Activated naive CD4-positive, alpha-beta T cell treated with anti-CD3 and anti-CD28 coated beads, Interleukin-2, amount 50 U/mL, for 16 hours (primary cell): ENCODE measurements at places on chromosomes 16 and 17.

- no peak for DNase-seq
These were observed 20.2 kb upstream of the GUCY2D start for GRCh38 chr17:7982173-7982572.

GRCh38 chr17:44547625-44548267 lies 9.5 kb upstream of the FZD2 start:
- no peak for DNase-seq

DNA sequence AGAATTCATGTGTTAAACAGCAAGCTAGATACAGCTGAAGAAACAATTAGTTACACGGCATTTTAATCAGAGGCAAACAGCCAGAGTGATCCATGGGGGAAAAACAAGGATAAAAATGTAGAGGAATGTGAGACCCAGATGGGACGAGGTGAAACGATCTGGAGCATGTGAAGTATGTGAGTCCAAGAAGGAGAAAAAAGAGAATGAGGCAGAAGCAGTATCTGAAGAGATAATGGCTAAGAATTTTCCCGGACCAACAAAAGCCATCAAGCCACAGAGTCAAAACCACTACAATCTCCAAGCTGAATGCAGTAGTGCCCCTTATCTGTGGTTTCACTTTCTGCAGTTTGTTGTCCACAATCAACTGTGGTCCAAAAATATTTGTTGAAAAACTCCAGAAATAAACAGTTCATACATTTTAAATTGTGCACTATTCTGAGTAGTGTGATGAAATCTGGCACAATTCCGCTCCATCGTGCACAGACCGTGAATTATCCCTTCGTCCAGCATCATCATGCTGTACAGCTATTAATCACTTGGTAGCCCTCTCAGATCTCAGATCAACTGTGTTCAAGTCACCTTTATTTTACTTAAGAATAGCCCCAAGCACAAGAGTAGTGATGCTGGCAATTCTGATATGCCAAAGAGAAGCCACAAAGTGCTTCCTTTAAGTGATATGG lies 18.8 kb downstream of the MYH10 start:
- no peak for DNase-seq

GRCh38 chr16:88387180-88387765 lies 4.5 kb downstream of the ZNF469 start:
- DNase-seq: no peak

DNA sequence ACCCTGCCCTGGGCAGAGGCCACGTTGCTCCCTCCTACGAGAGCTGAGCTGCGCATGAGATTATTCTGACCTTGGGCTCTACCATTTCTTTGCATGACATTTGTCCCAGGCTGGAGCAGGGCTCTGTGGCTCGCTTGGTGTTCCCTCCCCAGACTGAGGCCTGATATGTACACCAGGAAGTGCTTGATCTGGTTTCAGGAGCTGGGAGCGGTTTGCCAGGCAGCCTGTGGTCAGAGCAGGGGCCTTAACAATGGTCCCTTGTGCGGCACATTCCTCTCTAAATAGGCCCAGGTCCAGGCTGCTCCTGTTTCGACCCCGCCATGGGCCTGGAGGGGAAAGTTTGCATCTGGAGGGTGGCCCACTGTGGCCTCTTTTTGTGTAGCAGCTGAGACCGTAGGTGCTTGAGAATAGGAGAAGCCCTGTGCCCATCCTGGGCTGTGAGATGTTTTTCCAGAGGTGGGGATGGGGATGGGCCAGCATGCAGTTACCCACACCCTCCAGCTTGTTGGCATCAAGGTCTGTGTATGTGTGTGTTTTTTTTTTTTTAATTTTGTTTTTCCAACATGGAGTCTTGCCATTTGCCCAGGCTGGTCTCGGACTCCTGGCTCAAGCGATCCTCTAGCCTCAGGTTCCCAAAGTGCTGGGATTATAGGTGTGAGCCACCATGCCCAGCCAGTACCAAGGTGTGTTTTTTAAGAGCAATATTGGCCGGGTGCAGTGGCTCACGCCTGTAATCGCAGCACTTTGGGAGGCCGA lies 253.9 kb downstream of the SEC14L1 start:
- no peak for DNase-seq

GRCh38 chr16:50724306-50724705 lies 17.6 kb upstream of the CYLD start:
- no peak for DNase-seq

DNA sequence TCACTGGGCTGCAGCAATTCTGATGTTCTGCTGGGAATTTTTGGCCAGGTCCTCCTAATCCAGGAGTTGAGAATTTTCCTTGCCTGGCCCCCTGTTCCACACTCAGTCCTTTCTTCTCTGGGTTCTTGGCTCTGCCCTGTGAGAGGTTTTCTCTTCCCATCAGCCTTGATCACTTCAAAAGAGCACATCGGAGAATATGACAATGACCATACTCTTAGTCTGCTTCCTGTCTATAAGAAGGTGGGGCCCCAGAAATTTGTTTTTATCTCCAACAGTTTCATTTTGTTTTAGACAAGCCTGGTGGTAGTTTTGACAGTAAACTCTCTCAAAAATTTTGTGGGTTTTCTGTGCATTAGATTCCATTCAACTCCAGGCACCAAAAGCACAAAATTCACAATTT lies 70.7 kb downstream of the C17orf67 start:
- no peak for DNase-seq

- peak; percentile 72 for DNase-seq
These were observed 742 bp downstream of the PFN1 start for GRCh38 chr17:4947411-4948165.

DNA sequence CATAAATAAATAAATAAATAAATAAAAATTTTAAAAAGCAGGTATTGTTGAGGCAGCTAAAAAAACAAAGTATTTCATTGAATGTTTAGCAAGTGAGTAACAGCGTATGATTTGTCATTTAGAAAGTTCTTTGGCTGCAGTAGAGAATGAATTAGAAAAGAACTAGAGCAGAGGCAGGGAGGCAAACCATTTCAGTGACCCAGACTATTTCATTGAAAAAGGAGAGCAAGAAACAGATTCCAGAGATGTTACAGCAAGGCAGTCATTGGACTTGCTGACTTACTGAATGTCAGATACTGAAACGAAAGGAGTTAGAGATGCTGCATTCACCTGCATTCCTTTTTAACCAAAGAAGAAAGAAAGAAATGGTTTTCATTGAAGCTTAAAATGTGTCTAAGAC lies 105.5 kb upstream of the HLF start:
- DNase-seq: no peak

- no peak for DNase-seq
These were observed 36.2 kb downstream of the MPHOSPH6 start for GRCh38 chr16:82133798-82134197.

GRCh38 chr17:35879773-35880654 lies at the start of gene CCL5:
CCL5 (minus strand) TSS chr17:35880360.
- DNase-seq: no peak

DNA sequence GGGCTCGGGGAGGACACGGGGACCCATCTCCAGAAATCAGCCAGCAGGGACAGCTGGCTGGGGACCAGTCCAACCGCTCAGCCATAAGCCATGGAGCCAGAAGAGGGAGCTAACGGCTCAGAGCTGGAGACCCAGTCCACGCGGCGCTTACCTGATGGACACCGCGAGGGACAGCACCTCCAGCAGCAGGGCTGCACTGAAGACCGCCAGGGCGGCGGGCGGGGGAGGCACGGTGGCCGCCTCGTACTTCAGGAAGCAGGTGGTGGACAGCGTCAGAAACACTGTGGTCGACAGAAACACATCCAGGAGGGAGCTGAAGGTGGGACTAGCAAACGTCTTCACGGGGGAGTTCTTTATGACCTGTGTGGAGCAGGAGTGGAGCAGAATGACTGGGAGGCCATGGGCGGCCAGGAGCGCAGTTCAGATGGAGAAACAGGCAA lies 102.6 kb upstream of the CREBBP start:
- DNase-seq: peak; percentile 56

- no peak for DNase-seq
These were observed 1.2 kb upstream of the EPX start for GRCh38 chr17:58191241-58191896.

GRCh38 chr17:63282455-63282854 lies 163.7 kb downstream of the CYB561 start:
- DNase-seq: no peak
